ENCODE measurements at places on chromosomes 7 and 10. TPM values are rescaled to one million over a fixed set of nuclear protein-coding genes. Genes with fewer than 3 reads are reported as not detected.

The LIPM gene
- total RNA-seq = not detected

The CXCL12 gene
- total RNA-seq = not detected

The RSPH10B gene
- total RNA-seq = not detected

The EDRF1 gene
- total RNA-seq = 23.0 TPM

The MGMT gene
- 23.8 TPM for total RNA-seq

The NPSR1 gene
- not detected for total RNA-seq

The ZRANB1 gene
- 10.8 TPM for total RNA-seq

The ZNF117 gene
- total RNA-seq = 3.3 TPM

The ARHGEF5 gene
- 17.2 TPM for total RNA-seq

The IFIT2 gene
- 27.7 TPM for total RNA-seq

The GRID2IP gene
- 0.19 TPM for total RNA-seq

The GCK gene
- 1.3 TPM for total RNA-seq

The PILRA gene
- 0.31 TPM for total RNA-seq

The GIMAP4 gene
- total RNA-seq = 128 TPM

GRCh38 chr10:133565441-133566294, at the start of gene SYCE1:
SYCE1 (minus strand) TSS chr10:133565583; CDS start chr10:133565529, 54 bp downstream.
- no peak for DNase-seq
- no peaks in the 10 kb centered on the region for H3K4me1 ChIP-seq
- no peak within 1 kb of the TSS for H3K4me3 ChIP-seq
- H3K36me3 ChIP-seq = no peaks in the 10 kb centered on the region
- H3K27me3 ChIP-seq = peaks cover 12% of the 10 kb centered on the region

- no peaks in the 10 kb centered on the region for H3K36me3 ChIP-seq
- no peaks in the 10 kb centered on the region for H3K27me3 ChIP-seq
- no peak for DNase-seq
- no peak overlapping the region for H3K27ac ChIP-seq
Measured at GRCh38 chr10:82397854-82398253, 522.9 kb downstream of the NRG3 start.

DNA sequence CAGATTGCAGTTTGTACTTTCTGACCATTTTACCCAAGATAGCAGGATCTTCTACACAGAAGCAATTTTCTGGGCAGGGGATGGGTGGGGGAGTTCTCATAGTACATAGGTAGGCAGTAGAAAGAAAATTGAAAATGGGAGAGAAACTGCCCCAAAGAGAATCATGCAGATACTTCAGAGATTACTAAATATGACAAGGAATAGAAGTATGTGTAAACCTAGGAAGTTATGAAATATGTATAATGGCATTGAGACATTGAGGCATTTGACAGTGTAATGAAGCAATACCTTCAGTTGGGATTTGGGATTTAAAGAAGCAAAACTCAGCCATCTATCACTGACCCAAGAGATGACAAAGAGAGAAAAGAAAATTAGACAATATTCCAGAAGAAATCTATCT, 233.0 kb downstream of the PTN start:
- no peak for DNase-seq
- H3K4me1 ChIP-seq = no peaks in the 10 kb centered on the region
- no peaks in the 10 kb centered on the region for H3K36me3 ChIP-seq
- H3K4me3 ChIP-seq = no peak overlapping the region
- H3K27me3 ChIP-seq = no peaks in the 10 kb centered on the region

DNA sequence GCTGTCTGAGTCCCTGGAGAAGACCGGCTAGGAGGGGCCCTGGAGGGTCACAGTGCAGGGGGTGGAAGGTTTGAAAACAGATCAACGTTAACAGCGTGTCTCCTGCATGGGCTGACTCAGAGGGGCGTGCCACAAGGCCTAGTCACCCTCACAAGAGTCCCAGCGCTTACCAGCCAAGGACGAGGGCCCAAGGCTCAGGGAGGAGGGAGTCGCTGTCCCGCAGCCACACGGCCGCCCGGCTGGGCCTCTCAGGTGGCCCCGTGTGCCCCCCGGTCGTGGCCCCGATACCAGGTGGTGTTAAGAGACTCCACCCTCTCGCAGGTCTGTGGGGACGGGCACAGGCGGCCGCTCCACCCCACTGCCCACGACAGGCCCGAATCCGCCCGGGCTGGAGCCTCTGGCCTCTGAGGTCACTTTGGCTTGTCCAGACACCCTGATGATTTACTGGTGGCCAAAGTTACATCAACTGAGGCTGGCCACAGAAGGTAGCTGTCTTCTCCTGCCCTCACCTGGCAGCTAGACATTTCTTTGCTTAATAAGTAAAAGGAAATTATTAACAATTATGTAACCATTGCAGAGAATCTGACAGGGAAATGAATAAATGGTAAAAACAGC, 34.0 kb downstream of the FAM20C start:
- H3K27ac ChIP-seq = no peak overlapping the region
- H3K4me1 ChIP-seq = no peaks in the 10 kb centered on the region
- H3K27me3 ChIP-seq = peaks cover 3% of the 10 kb centered on the region
- no peaks in the 10 kb centered on the region for H3K36me3 ChIP-seq
- no peak overlapping the region for H3K4me3 ChIP-seq
- DNase-seq = no peak

- no peaks in the 10 kb centered on the region for H3K27me3 ChIP-seq
- peaks cover 18% of the 10 kb centered on the region for H3K4me1 ChIP-seq
- H3K4me3 ChIP-seq = no peak overlapping the region
- no peak overlapping the region for H3K27ac ChIP-seq
Measured at GRCh38 chr10:29710128-29710527, 75.4 kb upstream of the SVIL start.

GRCh38 chr10:51663086-51663485, 36.3 kb downstream of the CSTF2T start:
- H3K27me3 ChIP-seq = peaks cover 1% of the 10 kb centered on the region
- no peaks in the 10 kb centered on the region for H3K36me3 ChIP-seq
- no peak overlapping the region for H3K27ac ChIP-seq
- H3K4me3 ChIP-seq = no peak overlapping the region
- no peak for DNase-seq

DNA sequence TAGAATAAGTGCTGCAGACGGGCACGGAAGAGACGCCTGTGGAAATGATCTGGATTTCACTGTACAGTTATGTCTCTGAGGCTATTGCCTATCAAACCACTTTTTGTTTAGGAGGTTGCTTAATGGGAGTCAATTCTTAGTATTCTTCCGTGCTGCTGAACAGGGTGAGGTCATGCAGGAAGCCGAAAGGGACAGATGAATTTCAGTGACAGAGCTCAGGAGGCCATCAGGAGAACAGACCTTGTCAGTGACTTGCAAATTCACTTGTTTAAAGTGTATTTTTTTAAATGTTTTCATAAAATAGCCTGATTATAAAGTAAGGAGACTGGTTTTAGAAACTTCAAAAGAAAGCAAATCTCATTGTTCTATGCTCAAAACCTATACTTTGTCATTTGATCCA, 58.9 kb downstream of the XRCC2 start:
- H3K4me3 ChIP-seq = no peak overlapping the region
- no peak overlapping the region for H3K27ac ChIP-seq
- no peaks in the 10 kb centered on the region for H3K27me3 ChIP-seq
- no peak for DNase-seq
- H3K4me1 ChIP-seq = no peaks in the 10 kb centered on the region

DNA sequence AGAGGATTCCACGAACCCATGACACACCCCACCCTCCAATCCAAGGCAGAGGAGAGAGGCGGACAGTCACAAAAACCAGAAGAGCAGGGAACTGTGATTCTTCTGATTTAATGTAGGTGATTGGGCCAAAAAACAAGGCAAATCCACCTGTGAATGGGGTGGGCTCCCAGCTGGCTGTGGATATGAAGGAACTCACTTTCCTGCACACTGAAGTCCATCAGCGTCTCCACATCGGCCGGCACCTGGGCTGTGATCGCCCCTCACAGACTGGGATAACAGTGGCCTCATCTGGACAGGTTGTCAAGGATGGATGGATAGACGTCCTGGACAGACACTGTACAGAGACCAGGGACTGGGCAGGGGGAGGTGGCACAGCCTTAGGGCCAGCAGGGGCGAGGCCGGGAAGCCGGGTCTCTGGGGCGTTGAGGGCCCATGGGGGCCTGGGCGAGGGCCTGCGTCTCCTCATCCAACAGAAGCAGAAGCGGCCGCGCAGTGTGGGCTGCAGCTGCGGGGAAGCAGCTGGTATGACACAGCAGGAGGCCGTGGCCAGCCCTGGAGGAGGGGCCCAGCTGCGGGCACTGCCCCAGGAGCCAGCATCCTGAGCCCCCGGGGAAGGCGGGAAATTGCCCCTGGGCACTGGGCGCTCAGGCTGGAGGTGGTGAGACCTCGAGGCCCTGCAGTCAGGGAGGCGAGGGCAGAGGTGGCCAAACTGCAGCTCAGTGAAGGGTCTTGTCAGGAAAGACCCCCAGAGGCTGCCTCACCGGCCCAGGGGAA, 54.2 kb downstream of the DIP2C start:
- H3K27ac ChIP-seq = no peak overlapping the region
- no peak overlapping the region for H3K4me3 ChIP-seq
- no peak for DNase-seq
- H3K36me3 ChIP-seq = no peaks in the 10 kb centered on the region
- peaks cover 21% of the 10 kb centered on the region for H3K27me3 ChIP-seq

- H3K4me1 ChIP-seq = no peaks in the 10 kb centered on the region
Measured at GRCh38 chr10:106857213-106857612, 307.3 kb downstream of the SORCS1 start.

GRCh38 chr7:111223802-111224253, 132.9 kb downstream of the LRRN3 start:
- H3K4me1 ChIP-seq = no peaks in the 10 kb centered on the region
- H3K4me3 ChIP-seq = no peak overlapping the region
- DNase-seq = no peak
- no peaks in the 10 kb centered on the region for H3K36me3 ChIP-seq

- no peak for DNase-seq
- H3K36me3 ChIP-seq = no peaks in the 10 kb centered on the region
- no peaks in the 10 kb centered on the region for H3K27me3 ChIP-seq
- no peak overlapping the region for H3K27ac ChIP-seq
- H3K4me3 ChIP-seq = no peak overlapping the region
- peaks cover 12% of the 10 kb centered on the region for H3K4me1 ChIP-seq
Measured at GRCh38 chr10:11435581-11435981, 175.9 kb downstream of the USP6NL start.

DNA sequence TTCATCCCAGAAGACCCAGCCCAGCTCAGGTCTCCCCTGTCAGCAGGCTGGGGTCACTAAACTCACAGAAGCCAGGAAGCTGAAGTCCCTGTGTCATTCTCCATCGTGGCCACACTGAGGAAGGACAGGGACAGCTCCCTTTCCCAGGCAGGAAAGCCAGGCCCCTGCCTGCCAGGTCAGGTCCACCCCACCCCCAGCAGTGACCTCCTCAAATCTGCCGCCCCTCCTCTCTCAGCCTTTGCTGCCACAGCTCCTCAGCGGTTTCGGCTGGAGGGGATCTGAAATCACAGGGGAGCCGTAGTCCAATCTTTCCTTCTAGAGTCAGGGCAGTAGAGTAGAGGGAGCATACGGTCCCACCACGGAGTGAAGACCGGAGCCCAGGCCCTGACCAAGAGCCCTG, 150.9 kb upstream of the UNC5B start:
- H3K36me3 ChIP-seq = no peaks in the 10 kb centered on the region
- H3K27ac ChIP-seq = no peak overlapping the region
- no peaks in the 10 kb centered on the region for H3K27me3 ChIP-seq
- no peak for DNase-seq

DNA sequence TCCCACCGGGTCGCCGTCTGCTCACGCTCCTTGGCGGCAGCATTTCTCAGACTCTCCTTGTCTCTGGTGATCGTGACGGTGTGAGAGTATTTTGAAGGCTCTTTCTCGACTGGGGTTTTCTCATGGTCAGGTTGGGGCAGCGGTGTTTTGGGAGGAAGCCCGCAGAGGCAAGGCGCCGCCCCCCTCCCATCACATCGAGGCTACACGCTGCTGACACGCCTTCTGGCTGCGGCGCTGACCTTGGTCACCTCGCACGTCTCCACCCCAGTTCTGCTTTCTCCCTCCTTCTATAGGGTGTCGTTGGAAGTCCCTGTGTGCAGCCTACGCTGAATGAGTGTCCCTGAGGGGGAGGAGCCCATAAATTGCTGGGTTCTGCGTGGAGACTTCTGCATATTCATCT, 55.2 kb downstream of the GLRX3 start:
- DNase-seq = no peak
- peaks cover 2% of the 10 kb centered on the region for H3K4me1 ChIP-seq
- H3K4me3 ChIP-seq = no peak overlapping the region
- no peak overlapping the region for H3K27ac ChIP-seq

DNA sequence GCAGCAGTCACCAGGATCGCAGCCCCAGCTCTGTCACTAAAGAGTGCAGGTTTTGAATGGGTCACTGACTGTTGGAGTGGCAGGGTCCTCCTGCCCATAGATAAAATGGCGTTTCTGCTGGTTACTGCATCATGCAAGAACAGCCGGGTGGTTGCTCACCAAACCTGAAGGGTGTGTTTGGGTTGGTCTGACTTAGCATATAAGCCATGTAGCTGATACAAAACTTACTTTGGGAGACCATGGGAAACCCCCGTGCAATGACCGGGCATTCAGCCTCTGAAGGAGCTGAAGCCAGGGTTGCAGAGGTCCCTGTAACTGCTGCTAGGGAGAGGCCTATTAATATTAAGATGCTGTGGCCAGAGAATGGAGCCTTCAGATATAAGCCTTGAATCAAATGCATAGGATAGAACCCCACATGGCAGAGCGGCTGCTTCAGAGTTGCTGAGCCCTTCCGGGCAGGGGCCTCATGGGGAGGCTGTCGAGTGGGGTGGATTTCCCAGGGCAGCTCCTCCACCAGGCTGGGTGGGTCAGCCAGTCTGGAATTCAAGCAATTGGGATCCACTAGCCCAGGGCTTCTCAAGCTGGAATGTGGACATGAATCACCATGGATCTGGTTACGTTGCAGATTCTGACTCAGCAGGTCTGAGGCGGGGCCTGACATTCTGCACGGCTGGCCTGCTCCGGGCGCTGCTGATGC, 70.9 kb upstream of the CTBP2 start:
- no peaks in the 10 kb centered on the region for H3K36me3 ChIP-seq
- H3K27me3 ChIP-seq = no peaks in the 10 kb centered on the region
- H3K4me3 ChIP-seq = no peak overlapping the region
- no peak for DNase-seq
- H3K27ac ChIP-seq = no peak overlapping the region

DNA sequence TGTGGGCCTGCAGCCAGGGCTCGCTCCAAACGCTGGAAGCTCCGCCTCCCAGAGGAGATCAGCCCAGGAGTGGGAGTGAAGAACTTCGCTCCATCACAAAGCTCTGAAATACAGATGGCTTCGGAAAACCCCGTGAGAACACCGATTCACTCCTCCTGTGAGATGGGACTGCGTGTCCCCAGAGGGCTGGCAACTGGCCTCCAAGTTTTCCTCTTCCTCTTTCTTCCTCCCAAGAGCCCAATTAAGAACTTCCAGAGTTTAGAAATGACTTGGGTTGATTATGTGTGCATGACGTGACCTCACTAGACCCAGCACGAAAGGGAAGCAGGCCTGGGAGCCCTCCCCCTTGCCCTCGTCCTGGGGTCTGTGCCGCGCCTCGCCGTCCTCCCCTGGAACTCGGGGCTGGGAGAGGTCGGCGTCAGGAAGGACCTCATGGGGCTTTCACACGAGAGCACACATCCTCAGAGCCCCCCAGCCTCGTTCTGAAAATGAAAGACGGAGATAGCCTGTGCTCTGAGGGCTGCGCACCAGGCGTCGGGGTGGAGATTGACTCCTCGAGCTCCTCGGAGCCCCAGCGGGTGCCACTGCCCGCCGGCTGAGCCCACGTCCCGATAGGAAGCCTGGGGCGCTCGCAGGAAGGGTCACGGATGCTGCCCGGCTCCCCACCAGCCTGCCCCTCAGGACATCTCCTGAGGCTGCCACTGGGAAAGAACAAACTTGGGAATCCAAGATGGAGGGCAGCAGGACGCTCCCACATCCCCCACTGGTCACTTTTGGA, 37.8 kb downstream of the PTPRN2 start:
- DNase-seq = no peak
- peaks cover 2% of the 10 kb centered on the region for H3K27me3 ChIP-seq
- H3K4me1 ChIP-seq = no peaks in the 10 kb centered on the region
- no peak overlapping the region for H3K4me3 ChIP-seq

GRCh38 chr10:98373260-98374040, 41.5 kb downstream of the PYROXD2 start:
- H3K36me3 ChIP-seq = no peaks in the 10 kb centered on the region
- H3K4me1 ChIP-seq = no peaks in the 10 kb centered on the region
- no peak for DNase-seq
- H3K4me3 ChIP-seq = no peak overlapping the region

Measured in activated CD4-positive, alpha-beta memory T cell treated with anti-CD3 and anti-CD28 coated beads for 36 hours (primary cell).